ENCODE measurements at places on chromosomes 13 and 19. TPM values are rescaled to one million over a fixed set of nuclear protein-coding genes. Genes with fewer than 3 reads are reported as not detected.

Gene OR7C1
- total RNA-seq = 0.21 TPM

Gene CYP2A7
- not detected for total RNA-seq

Gene RPL18A
- 1,544 TPM for total RNA-seq

Gene ADPRHL1
- total RNA-seq = 6.9 TPM

Gene GNA15
- total RNA-seq = 22.5 TPM

Gene PLK5
- 6.3 TPM for total RNA-seq

Gene CYP2F1
- not detected for total RNA-seq

Gene RUBCNL
- total RNA-seq = 2.7 TPM

Gene RINL
- 9.4 TPM for total RNA-seq

Gene PRODH2
- total RNA-seq = not detected

Gene PSPN
- 1.5 TPM for total RNA-seq

- DNase-seq = no peak
Measured at GRCh38 chr19:46492841-46493235, 2.8 kb downstream of the PNMA8B start.

- DNase-seq = peak; percentile 23
Measured at GRCh38 chr13:52851137-52851962, 2.9 kb upstream of the PCDH8 start.

- no peak for DNase-seq
Measured at GRCh38 chr13:19822673-19823072, 39.9 kb upstream of the PSPC1 start.

DNA sequence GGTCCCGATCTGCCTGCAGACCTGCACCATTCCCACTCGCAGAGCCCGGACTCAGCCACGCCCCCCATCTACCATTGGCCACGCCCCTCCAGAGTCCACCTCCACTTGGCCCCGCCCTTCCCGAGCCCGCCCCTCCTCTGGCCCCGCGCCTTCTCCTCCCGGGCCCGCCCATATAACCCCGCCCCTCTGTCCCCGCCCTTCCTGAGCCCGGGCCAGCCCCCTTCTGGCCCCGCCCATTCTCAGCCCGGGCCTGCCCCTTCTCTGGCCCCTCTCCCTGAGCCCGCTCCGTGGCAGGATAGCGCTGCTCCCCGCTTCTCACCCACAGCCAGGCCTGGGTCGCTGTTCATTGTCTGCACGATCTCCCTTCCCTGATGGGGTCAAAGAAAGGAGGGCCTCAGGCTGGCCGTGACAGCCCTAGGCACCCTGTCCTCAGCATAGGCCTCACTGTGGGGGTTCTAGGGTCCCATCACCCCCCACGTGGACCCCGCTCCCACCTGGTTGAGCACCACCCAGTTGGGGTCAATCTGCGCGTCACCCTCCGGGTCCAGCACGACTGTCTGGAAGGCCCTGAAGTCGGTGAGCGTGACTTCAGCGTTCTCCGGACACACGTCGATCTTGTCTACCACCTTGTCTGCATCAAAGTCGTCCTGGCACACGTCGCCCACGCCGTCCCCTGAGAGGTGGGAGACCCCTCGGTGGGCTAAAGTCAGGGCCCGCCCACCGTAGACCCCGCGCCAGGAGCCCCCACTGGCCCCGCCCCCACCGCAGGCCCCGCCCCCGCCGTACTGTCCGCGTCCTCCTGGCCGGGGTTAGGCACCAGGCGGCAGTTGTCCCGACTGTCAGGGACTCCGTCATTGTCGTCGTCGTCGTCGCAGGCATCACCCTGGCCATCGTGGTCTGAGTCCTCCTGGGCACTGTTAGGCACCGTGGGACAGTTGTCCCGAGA is 5.7 kb downstream of the COMP start:
- DNase-seq = peak; percentile 81

GRCh38 chr19:9863759-9864158 is 28.6 kb downstream of the PIN1 start:
- DNase-seq = no peak

GRCh38 chr13:78662467-78662866 is 3.5 kb upstream of the OBI1 start:
- no peak for DNase-seq

- DNase-seq = no peak
Measured at GRCh38 chr13:98835156-98835555, 82.7 kb upstream of the SLC15A1 start.

GRCh38 chr13:60765700-60766411 is 368.8 kb downstream of the TDRD3 start:
- no peak for DNase-seq

DNA sequence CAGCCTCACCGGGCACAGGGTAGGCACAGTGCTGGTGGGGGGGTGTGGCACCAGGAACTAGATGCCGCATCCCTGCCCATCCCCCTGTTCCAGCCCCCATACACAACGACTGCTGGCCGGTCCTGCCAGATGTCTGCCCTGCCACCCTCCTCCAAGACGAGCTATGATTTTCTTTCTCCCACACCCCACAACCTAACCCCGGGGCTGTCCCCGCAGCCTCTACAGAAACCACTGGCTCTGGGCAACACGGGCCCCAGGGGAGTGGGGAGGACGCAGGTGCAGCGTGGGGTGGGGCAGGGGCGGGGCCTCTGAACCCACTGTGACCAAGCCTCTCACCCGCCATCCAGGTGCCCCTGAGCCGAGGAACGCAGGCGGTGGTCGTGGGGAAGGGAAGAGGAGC is 15.5 kb downstream of the PGLS start:
- DNase-seq = no peak

DNA sequence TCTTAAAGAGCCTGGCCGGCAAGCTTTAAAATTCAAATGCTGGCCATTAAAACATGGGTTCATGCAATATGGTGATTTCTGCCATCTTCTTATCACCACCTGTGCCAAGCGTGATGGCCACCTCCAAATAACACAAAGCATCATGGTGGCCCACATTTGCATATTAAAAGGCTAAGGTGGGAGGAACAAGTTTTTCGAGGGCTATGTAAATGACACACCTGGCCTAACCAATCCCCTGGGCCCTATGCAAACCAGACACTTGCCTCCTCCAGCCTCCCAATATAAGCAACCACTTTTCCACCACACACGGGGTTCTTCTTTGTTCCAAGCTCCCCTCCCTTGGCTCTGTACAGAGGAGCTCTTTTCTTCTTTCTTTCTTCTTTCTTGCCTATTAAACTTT is 14.4 kb downstream of the LILRB4 start:
- no peak for DNase-seq

- no peak for DNase-seq
Measured at GRCh38 chr13:113041293-113041690, 64.3 kb upstream of the F7 start.

DNA sequence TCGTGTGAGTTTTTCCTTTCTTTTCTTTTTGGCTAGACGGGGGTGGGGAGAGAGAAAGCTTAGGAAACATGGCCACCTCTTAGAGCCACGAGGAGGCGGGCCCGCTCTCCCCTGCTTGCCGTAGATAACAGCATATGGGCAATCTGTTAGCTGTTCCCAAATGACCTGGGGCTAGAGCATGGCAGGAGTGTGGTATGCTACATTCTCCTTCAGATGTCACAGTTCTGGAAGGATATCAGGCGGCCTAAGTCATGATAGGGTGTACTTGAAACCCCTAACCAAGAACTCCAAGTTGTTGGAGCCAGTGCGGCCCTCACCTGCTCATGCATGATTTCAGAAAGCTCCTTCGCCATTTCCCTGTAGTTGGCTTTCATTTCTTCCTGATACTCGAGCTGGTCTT is 44.3 kb upstream of the SLC15A1 start:
- no peak for DNase-seq

GRCh38 chr19:16257509-16258002 is 59.8 kb downstream of the AP1M1 start:
- no peak for DNase-seq

- no peak for DNase-seq
Measured at GRCh38 chr19:19460258-19460731, 54.8 kb downstream of the GATAD2A start.

DNA sequence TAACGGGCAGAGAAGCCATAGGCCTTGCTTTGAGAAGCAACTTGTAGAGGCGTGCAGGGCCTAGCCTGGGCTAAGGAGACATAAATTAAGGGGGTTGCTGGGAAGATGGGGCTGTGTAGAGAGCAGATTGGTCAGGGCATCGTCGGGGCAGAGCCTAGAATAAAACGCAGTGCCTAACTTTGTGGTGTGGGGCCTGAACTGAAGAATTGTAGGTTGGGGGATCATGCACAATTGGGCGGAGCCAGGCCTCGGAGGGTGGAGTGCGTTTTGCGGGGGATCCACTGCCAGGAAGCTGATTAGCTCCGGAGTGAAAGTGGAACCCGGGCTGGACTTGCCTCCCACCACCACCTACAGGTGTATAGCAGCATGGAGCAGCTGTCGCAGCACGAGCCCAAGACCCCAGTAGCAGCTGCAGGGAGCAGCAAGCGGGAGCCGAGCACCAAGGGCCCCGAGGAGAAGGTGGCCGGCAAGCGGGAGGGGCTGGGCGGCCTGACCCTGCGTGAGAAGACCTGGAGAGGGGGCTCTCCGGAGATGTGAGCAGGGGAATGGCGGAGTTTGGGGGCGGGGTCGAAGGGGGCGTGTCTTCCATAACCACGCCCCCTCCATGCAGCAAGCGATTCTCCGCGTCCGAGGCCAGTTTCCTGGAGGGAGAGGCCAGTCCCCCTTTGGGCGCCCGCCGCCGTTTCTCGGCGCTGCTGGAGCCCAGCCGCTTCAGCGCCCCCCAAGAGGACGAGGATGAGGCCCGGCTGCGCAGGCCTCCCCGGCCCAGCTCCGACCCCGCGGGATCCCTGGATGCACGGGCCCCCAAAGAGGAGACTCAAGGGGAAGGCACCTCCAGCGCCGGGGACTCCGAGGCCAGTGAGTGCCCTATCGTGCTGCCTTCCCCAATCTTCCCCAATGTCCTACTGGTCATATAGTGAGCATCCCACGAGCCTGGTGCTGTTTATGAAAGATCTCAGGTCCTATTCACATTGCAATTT is 13.8 kb downstream of the DNASE2 start:
- no peak for DNase-seq

- DNase-seq = peak; percentile 69
Measured at GRCh38 chr19:46759817-46760333, 13.6 kb upstream of the STRN4 start.

- DNase-seq = no peak
Measured at GRCh38 chr13:90999401-90999800, 348.1 kb upstream of the MIR17HG start.

DNA sequence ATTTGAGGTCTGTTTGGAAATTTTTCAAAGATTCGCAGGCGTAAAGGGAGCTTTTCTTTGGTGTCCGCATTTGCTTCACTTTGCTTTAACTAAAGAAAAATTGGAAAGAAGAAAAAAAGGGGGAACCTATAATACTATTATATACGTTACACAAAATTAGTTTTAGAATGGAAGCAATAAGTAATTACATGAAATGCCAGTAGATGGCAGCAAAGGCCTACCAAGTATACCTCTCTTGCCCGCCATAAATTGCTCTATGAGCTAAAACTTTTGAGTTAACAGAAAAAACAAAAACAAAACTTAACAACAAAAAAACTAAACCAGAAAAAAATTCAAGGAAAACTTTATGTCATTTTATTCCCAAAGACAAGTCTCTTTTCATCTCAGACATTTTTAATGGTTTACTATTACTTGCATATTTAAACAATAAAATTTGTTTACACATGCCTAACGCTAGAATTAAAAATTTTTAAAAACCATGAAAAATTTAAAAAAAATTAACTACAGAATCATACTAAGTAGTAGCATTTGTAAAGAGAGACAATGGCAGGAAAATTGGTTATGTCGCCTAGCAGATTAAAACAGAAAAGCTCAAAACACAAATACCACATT is 271.4 kb downstream of the NALCN start:
- DNase-seq = no peak

GRCh38 chr13:45744979-45745378 is 42.9 kb downstream of the CBY2 start:
- no peak for DNase-seq

- no peak for DNase-seq
Measured at GRCh38 chr13:98500963-98501421, 75.9 kb downstream of the STK24 start.

GRCh38 chr19:41796901-41797300 is 514 bp downstream of the CEACAM3 start:
- DNase-seq = no peak

DNA sequence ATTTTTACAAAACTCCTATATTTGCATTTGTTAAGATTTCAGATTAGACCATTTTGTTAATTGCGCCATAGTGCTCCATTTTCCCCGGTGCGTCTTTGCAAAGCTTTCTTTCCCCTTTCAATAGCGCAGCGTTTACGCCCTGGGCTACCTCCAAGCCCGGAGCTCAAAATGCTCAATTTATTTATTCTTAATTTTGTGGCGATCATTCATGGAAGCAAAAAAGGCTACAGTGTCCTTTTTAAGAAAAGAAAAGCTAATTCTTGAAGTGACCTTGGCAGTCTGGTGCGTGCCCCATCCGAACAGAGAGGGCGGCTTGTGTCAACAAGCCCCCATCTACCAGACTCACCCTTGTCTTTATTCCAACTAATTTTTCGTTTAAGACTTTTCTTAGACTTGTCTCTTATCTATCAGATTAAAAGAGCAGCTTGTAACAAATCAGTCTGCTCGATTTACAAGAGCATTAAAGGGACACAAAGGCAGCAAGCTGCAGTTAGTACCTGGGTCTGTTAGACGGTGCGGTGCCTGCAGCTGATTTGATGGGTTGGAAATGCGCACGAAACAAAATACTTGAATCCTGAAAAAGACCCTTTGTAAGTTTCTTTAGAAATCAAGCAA is 30.1 kb downstream of the GSX1 start:
- DNase-seq = no peak

- peak; percentile 39 for DNase-seq
Measured at GRCh38 chr13:51832471-51833152, 12.4 kb downstream of the TMEM272 start.

DNA sequence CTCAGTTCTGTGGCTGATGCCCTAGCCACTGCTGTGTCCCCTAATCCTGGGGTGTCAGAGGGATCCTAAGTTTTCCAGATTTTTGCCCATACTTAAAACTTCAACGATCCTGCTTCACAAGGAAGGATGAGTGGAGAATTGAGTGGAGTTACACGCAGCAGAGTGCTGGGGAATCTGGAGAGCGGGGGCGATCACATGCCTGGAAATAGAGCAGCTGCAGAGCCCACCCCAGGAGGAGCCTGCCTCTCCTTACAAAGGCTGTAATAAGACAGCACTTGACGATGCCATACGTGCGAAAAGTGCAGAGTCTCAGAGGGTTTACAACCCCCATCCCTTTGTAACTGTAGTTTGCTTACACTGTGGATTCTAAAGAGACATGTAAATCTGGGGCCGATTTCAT is 40.6 kb downstream of the SUGP2 start:
- DNase-seq = no peak

- no peak for DNase-seq
Measured at GRCh38 chr13:52141299-52141698, 12.4 kb upstream of the NEK5 start.

GRCh38 chr13:30690282-30691188 is 44.8 kb upstream of the ALOX5AP start:
- DNase-seq = peak; percentile 77

DNA sequence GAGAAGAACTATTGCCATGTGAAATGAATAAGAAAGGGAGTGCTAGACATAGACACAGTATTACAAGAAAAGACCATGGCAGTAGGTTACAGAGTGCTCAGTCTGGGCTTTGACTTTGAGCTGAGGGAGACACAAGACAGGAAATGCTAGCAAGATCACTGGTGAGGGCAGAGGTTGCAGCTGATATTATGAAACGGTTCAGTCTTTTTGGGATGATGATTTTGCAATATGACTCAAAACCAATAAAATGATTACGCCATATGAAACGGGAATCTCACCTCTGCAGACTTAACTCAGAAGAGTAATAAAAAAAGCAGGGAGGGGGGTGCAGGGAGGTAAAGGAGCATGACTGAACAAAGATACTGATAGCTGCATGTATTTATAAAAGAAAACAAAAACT is 123.1 kb downstream of the RBM26 start:
- DNase-seq = no peak

- DNase-seq = no peak
Measured at GRCh38 chr19:1094655-1094977, 559 bp downstream of the POLR2E start.

- DNase-seq = peak; percentile 84
Measured at GRCh38 chr19:41883821-41884733, 1.1 kb downstream of the ARHGEF1 start.
